Effector CD8-positive, alpha-beta T cell (primary cell): ENCODE measurements at places on chromosomes 1 and 21.

- no peak for DNase-seq
Measured at GRCh38 chr1:204406621-204407020, 5.0 kb downstream of the PPP1R15B start.

DNA sequence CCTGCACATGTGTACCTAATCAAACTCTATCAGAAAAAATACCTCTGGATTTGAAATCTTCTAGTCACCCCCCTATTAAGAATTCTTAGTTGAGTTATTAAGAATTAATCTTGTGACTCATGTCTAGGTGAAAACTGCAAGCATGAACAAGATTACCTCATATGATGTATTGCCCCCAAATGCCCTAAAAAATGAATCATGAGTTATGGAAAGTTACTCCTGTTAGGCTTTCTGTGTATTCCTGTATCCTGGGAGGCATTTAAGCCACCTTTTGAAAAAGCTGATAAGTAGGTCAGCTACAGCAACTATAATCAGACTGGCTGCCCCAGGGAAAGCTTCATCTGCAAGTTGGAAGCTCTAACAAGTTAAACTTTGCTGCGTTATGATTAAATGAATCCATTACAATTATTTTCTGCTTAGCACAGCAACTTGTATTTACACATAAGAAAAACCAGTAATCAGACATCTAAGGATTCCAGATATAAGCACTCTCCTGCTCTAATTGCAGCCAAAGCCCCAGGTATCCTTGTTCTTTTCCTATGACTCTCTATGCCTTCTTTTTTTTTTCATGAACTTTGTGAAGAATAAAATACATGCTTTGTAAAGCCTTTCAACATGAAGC is 147.7 kb downstream of the NTPCR start:
- DNase-seq = no peak

GRCh38 chr1:45026446-45026845 is 14.4 kb downstream of the UROD start:
- DNase-seq = no peak

- no peak for DNase-seq
Measured at GRCh38 chr1:44361478-44361877, 6.4 kb upstream of the ERI3 start.

DNA sequence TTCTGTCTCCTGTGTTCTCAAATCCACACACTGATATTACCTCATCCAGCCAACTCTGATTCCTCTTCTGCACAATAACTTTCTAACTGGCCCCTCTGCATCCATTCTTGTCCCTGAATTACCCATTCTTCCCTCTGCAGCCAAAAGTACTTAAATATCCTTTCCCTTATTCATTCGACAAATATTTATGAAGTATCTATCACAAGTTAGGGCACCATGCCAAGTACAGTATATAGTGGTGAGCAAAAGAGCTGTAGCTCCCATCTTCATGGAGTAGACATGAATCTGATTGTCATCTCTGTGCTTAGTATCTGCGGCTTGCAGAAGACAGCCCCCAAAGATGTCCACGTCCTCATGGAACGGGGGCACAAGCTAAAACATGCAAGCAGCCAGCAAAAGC is 316.8 kb downstream of the SETD4 start:
- DNase-seq = no peak

- no peak for DNase-seq
Measured at GRCh38 chr1:18140411-18140810, 32.8 kb downstream of the IGSF21 start.

DNA sequence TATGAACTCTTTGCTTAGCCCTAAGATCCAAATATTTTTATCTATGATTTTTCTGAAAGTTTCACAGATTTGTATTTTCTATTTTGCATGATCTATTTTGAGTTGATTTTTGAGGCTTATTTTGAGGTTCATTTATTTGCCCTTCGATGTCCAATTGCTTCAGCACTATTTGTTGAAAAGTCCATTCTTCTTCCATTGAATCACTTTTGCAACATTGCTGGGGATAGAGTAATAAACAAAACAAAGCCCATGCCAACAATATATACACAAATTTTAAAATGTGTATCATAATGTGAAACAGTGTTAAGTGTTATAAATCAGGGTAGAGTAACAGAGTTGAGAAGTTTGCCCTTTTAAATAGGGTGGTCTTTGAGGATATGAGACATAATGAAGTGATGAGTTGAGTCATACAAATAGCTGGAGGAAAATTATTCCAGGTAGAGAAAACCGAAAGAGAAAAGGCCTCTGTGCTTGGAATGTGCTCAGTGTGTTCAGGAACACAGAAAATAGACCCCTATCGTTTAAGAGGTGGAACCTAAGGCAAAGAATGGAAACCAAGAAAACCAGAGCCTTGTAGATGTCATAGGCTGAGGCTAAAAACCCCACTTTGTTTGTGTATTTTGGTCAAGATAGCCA is 172.7 kb upstream of the NR5A2 start:
- DNase-seq = no peak

DNA sequence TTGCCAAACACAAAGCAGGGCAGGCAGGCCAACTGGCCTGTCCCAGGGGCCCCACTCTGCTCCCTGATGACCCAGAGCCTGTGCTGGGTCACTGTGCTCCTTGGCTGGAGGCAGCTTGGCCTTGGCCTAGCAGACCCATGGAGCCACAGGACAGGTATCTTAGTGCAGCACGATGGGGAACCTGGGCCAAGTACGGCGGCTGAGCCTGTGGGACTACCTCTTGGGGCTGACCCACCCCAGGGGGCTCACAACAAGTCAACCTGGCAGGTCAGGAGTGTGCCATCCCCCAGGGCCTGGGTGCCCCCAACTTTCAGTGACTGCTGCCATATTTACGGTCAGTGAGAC is 10.1 kb upstream of the FGR start:
- no peak for DNase-seq
